Glomerular endothelial cell (primary cell): ENCODE measurements at places on chromosomes 5 and 9.

DNA sequence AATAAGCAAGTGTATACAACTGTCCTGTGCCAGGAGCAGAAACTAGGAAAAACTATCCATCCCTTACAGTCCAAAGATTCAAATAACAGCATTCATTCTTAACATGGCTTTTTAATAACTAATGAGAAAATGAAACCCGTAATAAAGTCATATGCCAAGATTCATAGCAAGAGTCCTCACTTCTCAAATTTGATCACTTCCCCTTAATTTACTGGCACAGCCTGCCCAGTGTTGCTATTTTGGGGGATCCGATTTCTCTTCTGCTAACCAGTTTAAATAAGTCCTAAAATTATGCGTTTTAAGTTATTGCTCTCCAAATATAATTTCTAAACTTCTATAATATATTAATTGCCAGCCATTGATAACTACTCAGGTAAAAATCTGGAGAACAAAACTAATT, 177.0 kb upstream of the PTGER4 start:
- DNase-seq = no peak

DNA sequence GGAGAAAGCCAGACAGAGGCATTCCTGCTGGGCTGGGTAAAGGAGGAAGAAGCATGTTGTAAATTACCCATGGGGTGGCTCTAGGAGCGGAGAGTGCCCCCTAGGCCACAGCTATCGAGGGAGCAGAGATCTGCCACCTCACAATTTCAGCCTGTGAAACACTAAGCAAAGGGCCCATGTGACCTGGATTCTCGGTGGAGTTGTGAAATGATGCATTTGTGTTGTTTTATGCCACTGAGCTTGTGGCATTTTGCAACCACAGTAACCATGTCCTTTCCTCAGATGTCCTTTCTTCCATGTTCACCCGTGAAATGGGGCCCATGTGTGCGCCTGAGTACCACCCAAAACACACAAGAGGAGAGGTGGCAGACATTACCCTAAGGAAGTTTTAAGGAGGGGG, 159.3 kb downstream of the SYK start:
- no peak for DNase-seq

DNA sequence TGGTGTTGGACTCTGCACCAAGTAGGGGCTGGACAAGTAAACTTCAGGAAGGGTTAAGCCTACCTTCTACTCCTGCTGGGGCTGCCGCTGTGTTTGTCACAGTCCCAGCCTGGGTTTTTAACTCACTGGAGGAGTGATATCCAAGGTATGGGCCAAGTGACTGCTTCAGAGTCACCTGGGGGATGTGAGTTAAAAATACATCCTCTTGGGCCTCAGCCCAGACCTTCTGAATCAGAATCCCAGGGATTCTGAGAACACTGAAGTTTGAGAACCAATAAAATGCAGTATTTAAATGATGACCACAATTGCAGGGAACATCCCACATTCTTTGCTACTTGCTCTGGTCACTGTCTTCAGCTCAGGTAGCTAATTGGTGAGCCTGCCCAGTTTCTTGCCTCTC, 95.1 kb upstream of the DNAH5 start:
- no peak for DNase-seq

DNA sequence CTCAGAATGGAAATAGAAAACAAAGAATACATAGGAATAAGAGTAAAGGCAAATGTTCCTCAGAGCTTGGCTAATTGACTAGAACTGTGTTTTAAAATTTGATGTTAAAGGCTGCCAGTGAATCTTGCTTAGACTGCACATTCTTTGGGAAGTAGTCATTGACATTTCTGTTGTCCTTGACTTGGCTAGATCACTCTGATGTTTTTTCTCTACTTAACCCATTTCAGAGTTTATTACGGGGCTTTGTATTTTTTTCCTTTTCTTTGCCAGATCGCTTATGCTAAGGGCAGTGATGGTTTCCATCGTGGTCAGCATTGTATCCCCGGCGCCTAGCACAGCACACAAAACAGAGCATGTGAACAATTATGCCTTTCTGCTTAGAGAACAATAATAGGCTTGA, 1126.7 kb upstream of the CDH9 start:
- no peak for DNase-seq

- no peak for DNase-seq
These were observed 49.3 kb downstream of the RICTOR start for GRCh38 chr5:39024884-39025283.

DNA sequence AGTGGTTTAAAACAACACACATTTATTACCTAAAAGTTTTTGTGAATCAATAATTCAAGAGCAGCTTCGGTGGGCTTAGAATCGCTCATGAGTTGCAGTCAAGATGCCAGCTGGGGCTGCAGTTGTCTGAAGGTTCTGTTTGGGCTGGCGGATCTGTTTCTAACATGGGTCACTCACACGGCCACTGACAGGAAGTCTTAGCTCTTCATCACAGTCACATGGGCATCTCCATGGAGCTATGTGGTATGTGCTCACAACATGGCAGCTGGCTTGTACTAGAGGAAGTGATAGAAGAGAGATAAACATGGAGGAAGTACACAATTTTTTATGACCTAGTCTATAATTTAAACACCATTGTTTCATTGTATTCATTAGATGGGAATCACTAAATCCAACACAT, 11.2 kb downstream of the KLHL9 start:
- no peak for DNase-seq

DNA sequence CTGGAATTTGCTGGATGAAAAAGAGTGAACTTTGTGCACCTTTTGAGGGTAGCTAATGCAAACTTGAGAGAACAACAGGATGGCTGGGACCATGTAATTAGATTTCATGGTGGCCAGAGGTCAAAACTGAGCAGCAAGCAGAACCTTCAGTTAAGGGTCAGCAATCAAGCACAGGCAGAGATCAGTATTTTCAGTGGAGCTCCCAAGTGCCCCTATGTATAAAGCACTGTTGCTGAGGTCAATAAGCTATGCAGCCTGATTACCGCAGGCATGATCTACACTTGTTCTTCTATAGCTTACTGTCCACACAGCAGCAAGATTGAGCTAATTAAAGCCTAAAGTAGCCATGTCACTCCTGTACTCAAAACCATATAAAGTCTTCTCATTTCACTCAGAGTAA, 62.1 kb upstream of the TMC1 start:
- DNase-seq = no peak

DNA sequence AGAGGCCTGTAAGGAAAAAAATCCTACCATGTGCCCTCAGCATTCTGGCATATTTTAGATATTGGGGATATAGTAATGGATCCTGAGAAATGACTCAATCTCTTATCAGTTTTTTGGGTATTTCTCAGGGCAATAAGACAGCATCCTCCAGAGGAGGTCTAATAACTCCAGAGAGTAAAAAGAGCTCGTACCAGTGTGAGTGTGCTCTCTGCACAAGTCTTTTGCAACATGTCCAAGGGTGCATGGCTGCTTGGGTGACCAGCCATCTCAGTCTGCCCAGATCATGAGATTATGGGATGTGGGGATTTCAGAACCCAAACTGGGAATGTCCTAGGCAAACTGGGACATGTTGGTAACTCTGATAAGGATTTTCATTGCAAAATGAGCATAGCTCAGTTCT, 15.3 kb downstream of the ASPN start:
- no peak for DNase-seq

- DNase-seq = no peak
These were observed 21.0 kb downstream of the PSD2 start for GRCh38 chr5:139816566-139816965.

DNA sequence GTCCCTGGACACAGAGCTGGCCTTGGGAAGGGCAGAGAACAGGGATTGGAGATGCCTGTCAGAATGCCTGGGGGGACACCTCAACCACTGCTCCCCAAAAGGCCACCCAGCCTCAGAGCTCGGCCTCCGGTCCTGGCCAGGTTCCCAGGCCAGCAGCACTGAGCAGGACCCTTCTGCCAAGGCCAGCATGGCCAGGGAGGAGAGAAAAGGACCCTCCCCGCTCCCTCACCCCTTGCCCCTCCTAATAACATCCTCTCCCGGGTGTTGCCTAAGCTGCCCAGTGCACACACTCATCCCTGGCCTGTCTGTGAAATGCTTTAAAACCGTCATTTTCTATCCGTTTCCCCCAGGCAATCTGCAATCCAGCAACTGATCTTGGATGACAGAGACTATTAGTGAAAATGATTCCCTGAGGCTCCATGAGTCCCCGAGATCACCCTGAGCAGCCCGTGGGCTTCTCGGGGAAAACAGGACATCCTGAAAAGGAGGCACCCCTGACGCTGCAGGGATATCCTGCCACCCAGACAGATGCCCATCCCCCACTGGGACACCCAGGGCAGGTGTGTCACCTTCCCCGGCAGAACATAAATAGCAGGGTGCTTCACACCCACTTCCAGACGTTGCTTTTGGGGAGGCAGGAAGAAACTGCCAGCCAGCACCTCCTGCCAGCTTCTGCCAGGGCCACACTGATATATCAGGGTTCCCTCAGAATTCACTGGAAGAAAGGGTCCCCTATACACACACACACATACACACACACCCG, 75.3 kb downstream of the ADAMTS2 start:
- no peak for DNase-seq

DNA sequence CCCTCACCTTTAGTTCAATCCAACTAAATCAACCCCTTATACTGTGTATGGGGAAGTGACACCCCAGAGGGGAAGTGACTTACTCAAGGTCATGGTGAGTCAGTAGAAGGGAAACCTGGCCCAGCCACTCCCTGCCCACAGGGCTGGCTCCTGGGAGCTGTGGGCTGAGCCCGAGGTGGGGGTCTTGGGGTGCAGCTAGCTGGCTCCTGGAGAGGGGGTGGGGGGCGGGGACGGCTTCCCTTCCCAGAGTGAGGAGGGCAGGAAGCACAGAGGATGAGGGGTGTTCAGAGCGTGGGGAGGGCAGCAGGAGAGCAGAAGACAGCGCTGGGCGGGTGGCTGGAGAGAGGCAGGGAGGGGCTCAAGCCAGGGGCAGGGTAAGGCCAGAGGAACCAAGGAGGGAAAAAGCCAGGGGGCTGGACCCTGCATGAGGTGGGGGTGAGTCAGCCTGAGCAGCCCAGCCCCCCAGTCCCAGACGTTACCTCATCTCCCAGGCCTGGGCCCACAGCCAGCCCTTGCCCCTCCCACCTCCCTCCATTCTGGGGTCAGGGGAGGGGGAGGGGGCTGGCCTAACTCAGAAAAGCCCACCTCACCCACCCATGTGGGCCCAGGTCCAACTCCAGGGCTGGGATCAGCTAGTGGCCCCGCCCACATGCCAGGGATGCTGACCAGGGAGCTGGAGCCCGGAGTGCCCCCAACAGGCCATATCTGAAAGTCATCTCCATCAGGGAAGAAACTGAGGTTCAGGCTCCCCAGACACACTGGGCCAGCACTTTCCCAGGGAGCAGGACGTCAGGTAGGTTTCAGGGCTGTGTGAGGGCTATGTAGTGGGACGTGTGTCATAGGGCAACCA, 2.8 kb downstream of the PDLIM7 start:
- DNase-seq = no peak

- DNase-seq = no peak
These were observed 60.8 kb downstream of the SEMA4D start for GRCh38 chr9:89436963-89437625.

DNA sequence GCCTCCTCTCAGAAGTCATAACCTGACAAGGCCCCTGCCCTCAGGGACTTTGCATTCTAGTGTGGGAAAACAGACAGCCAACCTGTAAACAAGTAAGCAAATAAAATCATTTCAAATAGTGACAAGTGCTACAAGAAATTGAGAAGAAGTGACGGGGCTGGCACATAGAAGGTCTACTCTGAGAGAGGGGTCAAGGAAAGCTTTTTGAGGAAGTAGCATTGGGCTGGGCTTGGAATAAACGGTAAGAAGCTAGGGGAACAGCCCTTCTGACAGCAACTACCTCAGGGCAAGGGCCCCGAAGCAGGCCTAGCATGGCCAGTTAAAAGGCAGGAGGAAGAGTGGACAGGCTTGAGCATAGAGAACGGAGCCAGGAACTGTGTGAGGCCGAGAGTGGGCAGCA, 4.8 kb upstream of the SLC2A8 start:
- no peak for DNase-seq

DNA sequence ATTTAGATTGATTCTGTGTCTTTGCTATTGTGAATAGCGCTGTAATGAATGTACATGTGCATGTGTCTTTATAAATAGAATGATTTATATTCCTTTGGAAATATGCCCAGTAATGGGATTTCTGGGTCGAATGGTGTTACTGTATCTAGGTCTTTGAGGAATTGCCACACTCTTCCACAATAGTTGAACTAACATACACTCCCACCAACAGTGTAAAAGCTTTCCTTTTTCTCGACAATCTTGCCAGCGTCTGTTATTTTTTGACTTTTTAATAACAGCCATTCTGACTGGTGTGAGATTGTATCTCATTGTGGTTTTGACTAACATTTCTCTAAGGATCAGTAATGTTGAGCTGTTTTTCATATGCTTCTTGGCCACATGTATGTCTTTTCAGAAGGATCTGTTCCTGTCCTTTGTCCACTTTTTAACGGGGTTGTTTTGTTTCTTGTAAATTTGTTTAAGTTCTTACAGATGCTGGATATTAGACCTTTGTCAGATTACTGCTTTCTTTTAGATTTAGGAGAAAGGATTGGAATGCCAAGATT, 125.0 kb upstream of the NR5A1 start:
- no peak for DNase-seq

- DNase-seq = no peak
These were observed 34.9 kb downstream of the SMIM23 start for GRCh38 chr5:171820561-171820960.

DNA sequence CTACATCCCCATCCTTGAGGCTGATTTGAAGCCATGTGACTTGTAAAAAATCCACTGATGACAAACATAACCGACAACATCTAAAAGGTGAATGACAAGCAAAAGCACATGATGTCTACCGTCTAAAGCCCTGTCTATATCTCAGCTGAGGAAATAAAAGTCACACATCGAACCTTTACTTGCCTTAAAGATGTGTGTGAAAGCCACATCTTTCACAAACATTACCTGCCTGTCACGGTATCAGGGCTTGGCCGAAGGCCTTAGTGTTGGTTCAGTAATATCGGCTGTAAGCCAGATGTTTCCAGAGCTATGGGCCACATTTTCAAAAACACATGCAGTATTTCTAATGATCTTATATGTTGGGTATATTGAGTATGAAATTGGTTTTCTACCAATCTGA, 125.8 kb downstream of the EFNA5 start:
- DNase-seq = no peak

DNA sequence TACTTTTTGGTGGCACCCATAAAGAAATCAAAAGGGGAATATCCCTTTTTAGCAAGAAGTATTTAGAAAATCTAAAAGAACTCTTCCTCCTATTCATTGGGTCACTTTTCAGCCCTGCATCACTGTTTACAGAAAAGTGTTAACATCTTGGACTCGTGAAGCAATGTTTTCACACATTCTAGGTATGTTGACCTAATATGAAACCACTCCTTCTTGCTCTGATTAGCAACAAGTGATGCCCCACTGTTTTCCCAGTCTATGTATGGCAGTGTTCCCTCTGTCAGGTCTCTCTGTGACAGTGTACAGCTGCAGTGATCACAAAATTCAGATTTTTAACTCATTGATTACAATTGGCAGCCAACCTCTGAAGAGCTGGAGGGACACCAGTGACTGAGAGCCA, 148.2 kb upstream of the SLC12A2 start:
- DNase-seq = no peak

- no peak for DNase-seq
These were observed 38.2 kb downstream of the GALNT10 start for GRCh38 chr5:154228696-154229095.
